Thyroid gland (tissue), 4 donors: ENCODE measurements at places on chromosomes 16 and 17. TPM values are rescaled to one million over a fixed set of nuclear protein-coding genes. Genes with fewer than 3 reads are reported as not detected.

- no peak for DNase-seq
- no peak overlapping the region for H3K27ac ChIP-seq
- H3K4me1 ChIP-seq, result no peaks in the 10 kb centered on the region
- H3K36me3 ChIP-seq, result no peaks in the 10 kb centered on the region
- no peak overlapping the region for H3K4me3 ChIP-seq
These were observed 5.4 kb upstream of the DRC7 start for GRCh38 chr16:57688987-57689761.

GRCh38 chr17:65545705-65546523 is 15.5 kb downstream of the AXIN2 start:
- no peak for DNase-seq
- H3K4me3 ChIP-seq, result no peak overlapping the region
- peaks cover 3% of the 10 kb centered on the region for H3K36me3 ChIP-seq

DNA sequence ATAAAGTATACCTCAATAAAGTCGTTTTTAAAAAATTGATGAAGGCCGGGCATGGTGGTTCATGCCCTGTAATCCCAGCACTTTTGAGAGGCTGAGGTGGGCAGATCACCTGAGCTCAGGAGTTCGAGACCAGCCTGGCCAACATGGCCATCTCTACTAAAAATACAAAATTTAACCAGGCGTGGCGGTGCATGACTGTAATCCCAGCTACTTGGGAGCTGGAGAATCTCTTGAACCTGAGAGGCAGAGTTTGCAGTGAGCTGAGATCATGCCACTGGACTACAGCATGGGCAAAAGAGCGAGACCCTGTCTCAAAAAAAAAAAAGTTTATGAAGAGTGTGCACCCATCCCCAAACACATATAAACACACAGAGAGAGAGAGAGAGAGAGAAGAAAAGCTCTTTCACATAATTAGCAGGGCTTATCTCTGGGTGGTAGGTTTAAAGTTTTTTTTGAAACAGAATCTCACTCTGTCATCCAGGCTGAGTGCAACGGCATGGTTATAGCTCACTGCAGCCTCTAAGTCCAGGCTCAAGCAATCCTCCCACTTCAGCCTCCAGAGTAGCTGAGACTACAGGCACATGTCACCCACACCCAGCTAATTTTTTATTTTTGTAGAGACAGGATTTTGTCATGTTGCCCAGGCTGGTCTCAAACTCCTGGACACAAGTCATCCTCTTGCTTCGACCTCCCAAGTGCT is 3.0 kb downstream of the SREBF1 start:
- no peaks in the 10 kb centered on the region for H3K27me3 ChIP-seq
- no peak overlapping the region for H3K4me3 ChIP-seq
- DNase-seq, result peak; percentile 54
- peaks cover 60% of the 10 kb centered on the region for H3K4me1 ChIP-seq

Gene C1QTNF1
- 135 TPM for total RNA-seq

GRCh38 chr16:50136399-50136798 is 16.7 kb upstream of the TENT4B start:
- no peaks in the 10 kb centered on the region for H3K4me1 ChIP-seq
- no peaks in the 10 kb centered on the region for H3K27me3 ChIP-seq
- H3K4me3 ChIP-seq, result no peak overlapping the region
- no peaks in the 10 kb centered on the region for H3K36me3 ChIP-seq
- no peak overlapping the region for H3K27ac ChIP-seq
- DNase-seq, result no peak
